ENCODE measurements at places on chromosomes 6 and 20. TPM values are rescaled to one million over a fixed set of nuclear protein-coding genes. Genes with fewer than 3 reads are reported as not detected.

DNA sequence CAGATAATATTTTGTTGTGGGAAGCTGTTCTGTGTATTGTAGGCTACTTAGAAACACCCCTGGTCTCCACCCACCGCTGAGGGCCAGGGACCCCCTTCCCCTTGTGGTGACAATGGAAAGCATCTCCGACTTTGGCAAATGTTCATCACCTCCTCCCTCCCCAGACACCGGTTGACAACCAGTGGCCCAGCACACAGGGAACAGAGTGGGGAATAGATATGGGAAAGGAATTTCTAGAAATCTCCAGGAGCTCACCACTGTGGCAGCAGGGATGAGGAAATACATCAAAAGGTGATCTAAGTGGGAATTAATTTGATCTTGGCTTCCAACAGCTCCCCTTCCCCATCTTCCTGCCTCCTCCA, 257.3 kb upstream of the FOXQ1 start:
- no peak for DNase-seq

DNA sequence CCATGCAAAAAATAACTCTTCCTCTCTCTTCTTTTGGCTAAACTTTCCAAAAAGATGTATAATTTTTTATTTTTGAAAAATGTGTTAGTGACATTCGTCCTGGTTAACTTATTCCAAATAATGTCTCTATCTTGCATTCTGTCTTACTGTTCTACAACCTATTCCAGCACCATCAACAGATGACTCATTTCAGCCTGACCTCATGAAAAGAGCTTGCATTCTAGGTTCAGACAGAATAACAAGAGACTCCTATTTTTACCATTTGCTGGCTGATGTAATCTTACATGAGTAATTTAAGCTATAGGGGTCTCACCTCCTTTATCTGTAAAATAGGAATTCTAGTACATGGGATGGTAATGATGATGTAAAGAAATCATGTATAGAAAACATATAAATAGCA, 109.0 kb downstream of the FUT9 start:
- DNase-seq: no peak

DNA sequence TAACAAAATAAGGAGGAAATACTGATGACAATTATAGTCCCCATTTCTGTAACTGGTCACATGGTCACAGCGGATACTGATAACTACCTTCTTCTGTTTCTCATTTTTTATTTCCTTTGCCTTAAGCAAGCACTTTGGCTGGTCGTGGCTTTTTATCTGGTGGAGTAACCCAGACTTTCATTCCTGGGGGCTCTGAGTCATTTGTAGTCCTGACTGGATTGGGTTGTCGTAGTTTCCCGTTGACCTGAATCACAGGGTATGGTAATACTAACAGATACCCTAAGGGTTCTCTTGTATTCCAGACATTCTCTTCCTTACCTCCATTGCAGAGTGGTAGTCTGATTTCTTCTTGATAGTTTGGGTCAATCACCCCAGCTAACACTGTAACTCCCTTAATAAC, 500.3 kb upstream of the ADGRB3 start:
- DNase-seq: no peak

- no peak for DNase-seq
These were observed 334.1 kb downstream of the COL12A1 start for GRCh38 chr6:74871757-74872156.

Gene GJA10
- not detected for total RNA-seq

Data from left colon (tissue), 2 donors.